ENCODE measurements at places on chromosomes 2 and 18. TPM values are rescaled to one million over a fixed set of nuclear protein-coding genes. Genes with fewer than 3 reads are reported as not detected.

PRKAG3 gene
- total RNA-seq: not detected

DNA sequence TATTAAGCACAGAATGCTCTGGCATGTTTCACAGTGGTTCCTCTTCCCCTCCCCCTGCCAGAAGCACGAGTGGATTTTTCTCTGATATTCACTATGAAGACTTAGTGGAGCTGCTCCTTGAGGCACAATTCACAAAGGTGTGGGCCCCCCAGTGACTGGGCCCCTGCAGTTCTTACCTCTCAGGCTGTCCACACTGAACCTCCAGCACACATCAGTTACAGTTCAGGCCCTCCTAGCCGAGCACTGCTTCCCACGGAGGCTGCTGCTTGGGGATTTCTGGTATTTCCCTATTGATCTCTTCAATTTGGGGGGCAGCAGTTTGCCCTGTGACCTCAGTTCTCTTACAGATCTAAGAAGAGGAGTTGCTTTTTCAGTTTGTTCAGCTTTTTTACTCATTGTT, 236.1 kb downstream of the SH3RF3 start:
- H3K36me3 ChIP-seq: no peaks in the 10 kb centered on the region
- H3K4me1 ChIP-seq: no peaks in the 10 kb centered on the region
- DNase-seq: no peak

- H3K4me1 ChIP-seq: no peaks in the 10 kb centered on the region
- H3K36me3 ChIP-seq: no peaks in the 10 kb centered on the region
- no peaks in the 10 kb centered on the region for H3K27me3 ChIP-seq
Observed at GRCh38 chr2:220192994-220193753, 565.7 kb downstream of the SLC4A3 start.

GRCh38 chr2:191020742-191021381, 6.9 kb upstream of the STAT1 start:
- H3K4me3 ChIP-seq: no peak overlapping the region
- peaks cover 41% of the 10 kb centered on the region for H3K4me1 ChIP-seq
- peaks cover 5% of the 10 kb centered on the region for H3K36me3 ChIP-seq
- H3K27ac ChIP-seq: no peak overlapping the region
- no peaks in the 10 kb centered on the region for H3K27me3 ChIP-seq

DNA sequence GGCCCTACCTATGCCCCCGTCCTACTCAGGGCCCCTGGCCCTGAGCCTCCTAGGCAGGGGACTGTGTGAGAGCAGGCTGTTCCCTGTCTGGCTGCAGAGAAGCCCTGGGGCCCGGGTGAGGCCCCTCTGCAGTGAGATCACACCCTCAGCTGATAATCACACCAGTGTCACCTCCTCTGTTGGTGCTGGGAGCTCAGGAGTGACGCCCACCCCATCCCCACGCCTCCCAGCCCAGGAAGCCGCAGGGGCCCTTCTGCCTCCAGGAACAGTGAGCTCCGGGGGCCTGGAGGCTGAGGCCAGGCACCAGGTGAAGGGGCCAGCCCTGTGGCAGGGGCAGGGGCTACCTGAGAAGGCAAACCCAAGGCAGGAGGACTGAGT, 20.0 kb downstream of the KCNIP3 start:
- no peaks in the 10 kb centered on the region for H3K4me1 ChIP-seq
- DNase-seq: no peak
- H3K4me3 ChIP-seq: no peak overlapping the region
- peaks cover 2% of the 10 kb centered on the region for H3K27me3 ChIP-seq
- H3K36me3 ChIP-seq: no peaks in the 10 kb centered on the region

GRCh38 chr2:239223310-239224198, 177.3 kb downstream of the HDAC4 start:
- H3K4me3 ChIP-seq: no peak overlapping the region
- H3K27ac ChIP-seq: no peak overlapping the region
- H3K4me1 ChIP-seq: peaks cover 80% of the 10 kb centered on the region
- H3K36me3 ChIP-seq: peaks cover 1% of the 10 kb centered on the region
- no peaks in the 10 kb centered on the region for H3K27me3 ChIP-seq

DNA sequence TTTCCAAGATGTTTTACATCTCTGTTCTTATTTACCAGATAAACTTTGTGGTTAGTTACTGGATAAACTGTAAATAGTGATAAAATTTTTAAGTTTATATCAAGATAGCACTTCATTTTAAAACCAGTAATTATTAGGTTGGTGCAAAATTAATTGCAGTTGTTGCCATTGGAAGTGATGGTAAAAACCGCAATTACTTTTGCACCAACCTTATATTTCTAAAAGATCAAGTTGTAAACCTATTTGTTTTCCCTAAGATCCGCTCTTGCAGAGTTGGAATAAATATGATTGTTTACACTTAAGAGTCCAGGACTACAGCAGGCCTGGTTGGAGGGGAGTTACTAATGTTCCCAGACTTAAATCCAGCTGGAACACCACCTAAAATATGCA, 479 bp upstream of the AOX1 start:
- H3K27me3 ChIP-seq: peaks cover 3% of the 10 kb centered on the region
- H3K4me1 ChIP-seq: peaks cover 7% of the 10 kb centered on the region
- peaks cover 2% of the 10 kb centered on the region for H3K36me3 ChIP-seq
- H3K27ac ChIP-seq: no peak overlapping the region
- DNase-seq: no peak
- H3K4me3 ChIP-seq: peak overlapping the region; percentile 68

DNA sequence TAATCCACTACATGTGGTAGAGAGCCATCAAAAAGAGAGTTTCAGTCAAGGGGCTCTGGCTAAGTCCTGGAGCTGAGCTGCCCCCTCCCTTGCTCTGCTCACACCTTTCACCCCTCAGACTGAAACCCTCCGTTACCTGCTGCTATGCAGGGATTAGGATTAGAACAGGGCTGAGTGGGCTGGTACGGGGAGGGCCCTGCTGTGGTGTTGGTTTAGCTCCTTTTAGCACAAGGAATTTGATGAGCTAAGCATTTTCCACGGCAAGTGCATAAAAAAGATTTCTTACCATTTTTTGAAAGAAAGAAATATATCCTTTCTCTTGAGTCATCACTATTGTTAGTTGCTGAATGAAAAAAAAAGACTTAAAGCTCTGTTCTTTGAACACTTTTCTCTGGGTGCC, 46.3 kb downstream of the TCF7L1 start:
- H3K27me3 ChIP-seq: no peaks in the 10 kb centered on the region
- no peaks in the 10 kb centered on the region for H3K36me3 ChIP-seq
- no peaks in the 10 kb centered on the region for H3K4me1 ChIP-seq
- no peak overlapping the region for H3K4me3 ChIP-seq
- no peak for DNase-seq

- H3K4me1 ChIP-seq: peaks cover 52% of the 10 kb centered on the region
- peaks cover 24% of the 10 kb centered on the region for H3K36me3 ChIP-seq
- DNase-seq: no peak
- H3K27ac ChIP-seq: peak overlapping the region; percentile 97
Observed at GRCh38 chr2:25285265-25286024, 56.3 kb downstream of the DNMT3A start.

All from activated naive CD4-positive, alpha-beta T cell treated with anti-CD3 and anti-CD28 coated beads for 36 hours (primary cell).